NCI-H2081 (cell line): ENCODE measurements at places on chromosomes 2 and 18.

DNA sequence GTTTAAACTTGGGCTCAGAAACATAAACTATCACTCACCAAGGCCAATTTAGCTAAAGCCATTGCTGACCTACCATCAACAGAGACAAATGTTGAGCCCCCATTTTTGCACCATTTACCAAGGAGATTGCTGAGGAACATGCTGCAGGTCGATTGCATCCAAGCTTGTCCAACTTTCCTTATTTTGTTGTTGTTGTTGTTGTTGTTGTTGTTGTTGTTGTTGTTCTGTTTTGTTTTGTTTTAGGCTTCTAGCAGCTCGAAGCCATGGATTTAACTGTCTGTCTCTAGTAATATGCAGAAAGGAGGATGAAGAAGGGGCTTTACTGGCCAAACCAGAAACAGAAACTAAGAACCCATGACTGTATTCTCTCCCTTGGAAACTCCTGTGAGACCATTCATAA lies 571.5 kb downstream of the IRS1 start:
- no peak for DNase-seq

GRCh38 chr18:57819671-57820460 lies 16.8 kb upstream of the ATP8B1 start:
- peak; percentile 20 for DNase-seq

- DNase-seq = no peak
Measured at GRCh38 chr2:120845277-120845676, 109.6 kb downstream of the GLI2 start.

DNA sequence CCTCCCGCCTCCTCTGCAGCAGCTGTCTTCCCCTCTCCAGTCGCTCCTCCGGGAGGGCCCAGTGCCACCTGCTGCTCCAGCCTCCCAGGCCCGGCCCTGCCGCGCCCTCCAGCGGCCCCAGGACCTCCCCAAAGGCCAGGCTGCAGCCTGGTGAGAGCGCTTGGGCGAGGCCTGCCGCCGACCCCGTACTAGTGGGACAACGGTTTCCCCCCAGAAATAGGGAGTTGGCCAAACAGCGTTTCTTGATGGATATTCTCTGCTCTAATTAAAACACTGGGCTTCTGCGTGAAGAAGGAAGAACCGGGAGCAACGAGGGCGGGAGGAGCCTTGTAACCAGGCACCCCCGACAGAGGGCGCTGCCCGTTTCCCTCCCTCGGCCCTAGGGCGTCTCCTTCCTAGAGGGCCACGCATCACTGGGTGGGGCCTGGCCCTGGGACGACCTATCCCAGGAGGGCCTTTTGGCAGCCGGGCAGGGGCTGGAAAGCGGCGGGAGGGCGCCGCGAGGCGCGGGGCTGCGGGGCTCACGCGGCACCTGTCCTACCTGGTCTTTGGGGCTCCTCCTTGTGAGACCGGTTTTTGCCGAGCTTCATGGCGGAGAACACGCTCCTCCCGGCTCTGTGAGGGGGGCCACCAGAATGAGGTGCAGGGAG lies 25.4 kb upstream of the OTOF start:
- DNase-seq = peak; percentile 85

DNA sequence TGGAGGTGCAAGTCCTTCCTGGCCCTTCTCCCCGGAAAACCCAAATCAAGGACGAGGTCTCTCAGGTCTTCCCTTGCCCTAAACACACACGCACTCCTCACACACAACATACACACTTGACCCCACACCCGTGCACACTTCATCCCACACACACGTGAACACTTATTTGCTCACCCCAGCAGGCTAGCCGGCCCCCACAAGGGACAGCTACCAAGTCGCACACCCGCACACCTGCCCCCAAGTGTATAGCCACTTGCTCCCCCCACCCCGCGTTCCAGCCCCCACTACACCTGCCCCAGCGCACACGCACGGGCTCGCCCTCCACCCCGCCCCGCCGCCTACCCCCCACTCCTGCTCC lies 359 bp downstream of the TGFBRAP1 start:
- peak; percentile 44 for DNase-seq

GRCh38 chr18:24427484-24427883 lies 1.0 kb downstream of the IMPACT start:
- DNase-seq = peak; percentile 43

DNA sequence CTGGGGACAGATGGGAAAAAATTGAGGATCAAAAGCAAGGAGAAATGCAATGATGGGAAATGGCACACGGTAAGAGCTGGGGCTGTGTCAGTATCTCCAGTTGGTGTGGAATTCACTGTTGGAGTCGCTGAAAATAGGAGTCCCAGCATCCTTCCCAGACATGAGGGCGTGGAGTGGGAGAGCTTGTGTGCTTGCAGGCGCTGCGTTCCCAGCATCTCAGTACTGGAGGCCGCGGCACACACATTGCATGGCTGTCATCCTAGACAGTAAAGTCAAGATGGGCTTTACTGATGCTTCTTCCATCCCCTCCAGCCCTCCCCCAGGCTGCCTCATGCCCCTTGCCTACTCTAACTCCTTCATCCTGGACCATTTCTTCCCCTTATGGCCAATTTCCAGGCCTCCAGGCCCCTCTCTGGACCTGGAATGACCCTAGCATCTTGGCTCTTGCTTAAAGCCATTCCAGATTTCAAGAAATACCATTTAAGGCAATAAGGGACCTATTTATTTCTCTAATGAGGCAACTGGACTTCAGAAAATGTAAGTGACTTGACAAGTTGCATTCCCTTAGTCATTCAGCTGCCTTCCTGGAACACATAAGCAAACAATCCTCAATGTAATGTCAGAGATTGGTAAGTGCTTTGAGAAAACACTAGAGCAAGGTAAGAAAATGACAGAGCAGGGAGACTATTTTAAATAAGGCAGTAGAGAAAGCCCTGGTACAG lies 70.5 kb upstream of the TTC39C start:
- no peak for DNase-seq

- peak; percentile 65 for DNase-seq
Measured at GRCh38 chr2:168336786-168337388, 89.5 kb upstream of the STK39 start.

DNA sequence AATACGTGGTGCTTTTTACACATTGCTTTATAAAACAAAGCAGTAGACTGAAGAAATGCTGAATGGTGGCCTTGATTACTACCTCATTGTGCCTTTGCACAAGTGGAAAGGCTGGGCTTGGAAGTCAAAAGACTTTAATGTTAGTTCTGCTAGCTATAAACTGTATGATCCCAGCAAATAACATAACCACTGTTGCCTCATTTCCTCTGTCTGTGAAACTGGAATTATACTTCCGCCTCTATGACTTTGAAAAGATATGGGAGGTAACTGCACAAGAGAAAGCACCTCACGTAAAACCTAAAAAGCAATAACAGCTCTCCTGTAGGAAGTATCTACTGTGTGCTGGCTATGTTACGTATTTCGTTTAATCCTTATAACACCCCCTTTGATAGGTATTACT lies 43.4 kb upstream of the DSC1 start:
- no peak for DNase-seq

DNA sequence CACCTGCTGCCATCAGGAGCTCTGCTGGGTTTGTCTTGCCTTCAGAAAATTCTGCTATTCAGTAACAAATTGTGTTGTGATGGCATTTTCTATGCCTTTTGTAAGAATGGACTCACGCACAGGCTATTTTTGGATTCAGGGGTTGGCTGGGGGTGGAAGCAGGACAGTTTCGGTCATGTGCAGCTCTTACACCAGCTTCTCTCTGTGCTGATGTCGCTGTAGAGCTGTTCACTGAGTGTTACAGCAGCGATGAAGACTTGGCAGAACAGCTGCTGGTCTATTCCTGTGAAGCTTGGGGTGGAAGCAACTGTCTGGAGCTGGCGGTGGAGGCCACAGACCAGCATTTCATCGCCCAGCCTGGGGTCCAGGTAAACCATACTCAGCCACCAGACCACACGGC lies 49.2 kb downstream of the TRPM8 start:
- no peak for DNase-seq

DNA sequence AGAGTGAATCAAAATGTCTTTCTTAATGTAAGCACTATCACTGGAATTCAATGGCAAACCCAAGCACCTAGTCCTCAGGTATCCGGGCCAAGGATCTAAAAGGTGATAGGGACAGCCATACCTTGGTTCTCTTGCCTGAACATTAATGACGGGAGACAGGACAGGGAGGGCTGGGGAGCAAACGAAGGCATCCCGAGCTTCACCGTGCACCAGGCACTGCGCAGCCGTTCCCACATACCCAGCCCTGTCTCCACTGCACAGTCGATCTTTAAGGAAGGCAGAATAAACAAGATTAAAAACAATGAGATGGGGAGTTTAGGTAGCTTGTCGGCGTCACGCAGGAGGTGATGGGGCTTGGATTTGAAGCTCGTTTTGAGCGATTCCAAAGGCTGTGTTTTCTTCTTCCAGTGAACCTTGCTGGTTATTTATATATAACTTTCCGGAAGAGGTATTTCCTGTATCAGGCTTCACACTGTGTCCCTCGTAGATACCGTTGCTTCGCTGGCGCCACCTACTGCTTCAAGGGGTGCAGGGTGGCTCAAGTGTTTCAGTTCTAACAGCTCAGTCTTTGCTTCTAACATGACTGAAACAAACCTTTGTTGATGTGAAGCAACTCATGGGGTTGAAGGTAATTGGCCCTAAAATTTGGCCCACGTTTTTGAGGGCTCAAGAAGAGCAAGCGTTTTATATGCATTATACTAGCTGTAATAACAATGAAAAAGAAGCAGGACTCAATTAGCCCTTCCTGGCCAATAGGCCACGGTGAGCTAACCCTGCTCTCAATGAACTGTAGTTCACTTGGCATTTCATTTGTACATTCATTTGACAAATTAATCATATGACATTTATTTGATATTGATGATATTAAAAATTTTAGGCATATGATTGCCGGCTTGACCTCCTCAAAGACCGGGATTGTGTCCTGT lies 77.4 kb downstream of the DCDC2C start:
- peak; percentile 67 for DNase-seq

GRCh38 chr2:121355488-121355887 lies 70.5 kb upstream of the TFCP2L1 start:
- peak; percentile 71 for DNase-seq

DNA sequence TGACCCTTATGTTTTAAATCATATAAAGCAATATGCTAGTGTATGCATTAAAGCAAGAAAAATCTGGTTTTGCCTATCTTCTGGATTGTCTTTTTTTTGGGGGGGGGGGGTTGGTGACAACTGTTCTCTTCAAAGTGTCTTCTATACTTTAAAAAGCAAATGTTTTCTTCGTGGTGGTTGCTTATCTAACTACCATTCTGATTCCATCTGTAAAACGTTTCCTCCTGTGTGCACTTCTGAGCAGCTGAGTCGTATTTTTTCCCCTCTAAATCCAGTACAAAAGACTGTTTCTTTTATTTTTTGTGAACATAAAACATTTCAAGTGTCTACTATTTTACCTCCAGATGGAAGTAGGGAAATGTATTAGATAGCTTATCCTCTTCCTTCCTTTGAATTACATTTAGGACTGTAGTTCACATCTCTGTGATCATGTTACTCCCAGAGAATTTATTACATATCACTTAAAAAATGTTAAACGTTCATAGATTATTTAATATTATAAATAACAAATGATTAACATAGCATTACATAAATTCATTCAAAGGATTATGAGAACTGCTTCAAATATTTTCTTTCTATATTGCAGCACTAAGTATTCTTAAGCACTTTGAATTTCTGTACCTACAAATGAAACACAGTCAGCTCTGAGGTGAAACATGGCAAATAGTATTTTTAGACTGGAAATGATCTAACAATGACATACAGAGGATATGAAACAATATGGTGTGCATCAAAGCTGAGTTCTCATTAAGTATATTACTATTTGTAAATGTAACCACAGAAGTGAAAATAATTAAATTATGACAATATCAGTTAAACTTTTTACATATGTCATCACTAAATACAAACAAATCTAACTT lies 56.4 kb downstream of the SCN3A start:
- DNase-seq = no peak

- DNase-seq = no peak
Measured at GRCh38 chr18:55228707-55229106, 269.4 kb upstream of the CCDC68 start.

GRCh38 chr2:95346231-95346737 lies 49.1 kb downstream of the KCNIP3 start:
- DNase-seq = no peak

GRCh38 chr18:23939896-23940295 lies 74.7 kb upstream of the TTC39C start:
- no peak for DNase-seq

- DNase-seq = no peak
Measured at GRCh38 chr2:235576337-235576910, 82.6 kb downstream of the AGAP1 start.

GRCh38 chr2:58890865-58891525 lies 649.9 kb upstream of the FANCL start:
- DNase-seq = no peak

GRCh38 chr18:30175061-30175574 lies 867.4 kb downstream of the DSC3 start:
- DNase-seq = no peak

DNA sequence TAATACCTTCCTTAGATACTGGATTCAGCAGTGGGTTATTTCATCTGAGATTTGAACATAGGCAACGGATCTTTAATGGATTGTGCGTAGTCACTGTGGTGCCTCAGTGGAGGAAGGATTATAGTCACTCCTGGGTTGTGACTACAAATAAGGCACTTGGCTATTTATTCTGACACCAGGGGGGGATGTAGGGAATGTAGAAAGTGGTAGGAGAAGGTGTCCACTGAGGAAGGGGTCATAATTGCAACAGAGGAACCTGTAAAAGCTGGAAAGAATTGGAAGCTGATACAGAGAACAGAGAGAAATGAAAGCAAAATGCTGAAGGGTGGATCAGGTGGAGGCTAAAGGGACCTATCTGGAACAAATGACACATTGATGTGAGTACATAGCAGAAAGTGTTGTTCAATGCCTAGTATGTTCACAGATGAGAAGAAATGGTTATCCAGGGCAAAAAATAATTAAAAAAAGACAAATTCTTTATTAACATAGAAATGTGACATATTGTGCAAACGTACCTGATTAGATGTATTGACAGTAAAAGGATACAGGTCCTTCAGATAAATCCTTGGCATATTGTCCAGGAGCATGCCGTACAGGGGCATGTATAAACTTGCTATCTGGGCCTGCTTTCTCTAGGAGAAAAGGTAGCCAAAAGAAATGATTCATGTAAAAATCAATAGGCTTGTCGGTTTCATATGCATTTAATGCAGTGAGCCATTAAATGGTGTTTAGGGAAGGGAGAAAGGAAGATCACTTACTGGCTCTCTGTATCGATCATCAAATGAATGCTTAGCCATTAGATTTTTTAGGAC lies 91.2 kb upstream of the CCDC195 start:
- DNase-seq = no peak

DNA sequence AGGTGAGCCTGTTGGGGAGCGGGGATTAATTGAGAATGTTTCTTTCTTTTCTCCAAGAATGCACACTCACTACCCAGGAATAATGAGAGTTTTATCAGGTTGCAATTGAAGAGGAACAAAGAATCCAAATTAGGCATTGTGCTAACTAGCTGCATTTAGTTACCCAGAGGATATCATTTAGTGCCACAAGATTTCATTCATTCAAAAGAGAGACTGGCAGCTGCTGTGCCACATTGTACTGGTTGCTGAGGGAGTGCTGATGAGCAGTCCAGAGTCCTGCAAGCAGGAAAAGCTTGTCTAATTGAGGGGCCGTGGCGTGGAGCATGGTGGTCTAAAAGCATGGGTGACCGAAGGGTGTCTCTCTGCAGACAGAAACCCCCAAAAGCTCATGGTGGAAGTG lies 97.6 kb downstream of the CTAGE1 start:
- peak; percentile 27 for DNase-seq

GRCh38 chr2:209602259-209602658 lies 169.4 kb upstream of the UNC80 start:
- no peak for DNase-seq
